ENCODE measurements at places on chromosomes 5 and 9.

DNA sequence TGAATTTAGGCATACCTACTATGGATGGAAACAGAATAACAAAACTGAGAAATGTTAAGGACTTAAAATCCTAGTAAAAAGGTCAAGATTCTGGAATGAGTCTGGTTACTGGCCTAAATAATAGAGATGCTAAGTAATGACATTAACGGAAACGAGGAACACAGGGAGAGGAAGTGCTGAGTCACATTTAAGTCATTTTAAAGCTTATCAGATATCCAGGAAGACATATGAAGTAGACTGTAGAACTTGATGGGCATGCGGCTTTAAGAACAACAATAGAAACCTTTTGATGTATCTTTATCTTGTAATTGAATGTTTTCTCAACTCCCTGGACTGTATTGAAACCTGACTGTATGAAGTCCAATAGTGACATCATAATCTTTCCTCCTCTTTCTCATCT is 1251.4 kb upstream of the CDH6 start:
- DNase-seq, result no peak

DNA sequence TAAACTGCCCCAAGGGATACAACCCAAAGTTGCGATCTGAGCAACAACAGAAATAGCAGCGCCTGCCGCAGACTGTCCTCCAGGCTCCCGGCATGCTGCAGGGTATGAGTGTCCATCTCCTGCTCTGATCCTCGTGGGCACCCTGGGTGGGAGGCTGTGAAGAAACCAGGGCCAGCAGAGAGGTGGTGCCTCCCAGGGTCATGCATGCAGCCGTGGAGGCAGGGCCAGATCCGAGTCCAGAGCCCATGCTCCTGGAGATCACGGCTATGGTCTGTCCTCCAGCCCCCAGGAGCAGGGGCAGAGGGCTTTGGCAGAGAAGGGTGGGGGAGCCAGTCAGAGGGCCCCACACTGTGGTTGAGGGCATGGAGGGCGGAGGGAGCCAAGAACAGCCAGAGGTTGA is 29.0 kb downstream of the HRH2 start:
- no peak for DNase-seq

- no peak for DNase-seq
Measured at GRCh38 chr9:2972475-2972874, 128.6 kb upstream of the PUM3 start.

DNA sequence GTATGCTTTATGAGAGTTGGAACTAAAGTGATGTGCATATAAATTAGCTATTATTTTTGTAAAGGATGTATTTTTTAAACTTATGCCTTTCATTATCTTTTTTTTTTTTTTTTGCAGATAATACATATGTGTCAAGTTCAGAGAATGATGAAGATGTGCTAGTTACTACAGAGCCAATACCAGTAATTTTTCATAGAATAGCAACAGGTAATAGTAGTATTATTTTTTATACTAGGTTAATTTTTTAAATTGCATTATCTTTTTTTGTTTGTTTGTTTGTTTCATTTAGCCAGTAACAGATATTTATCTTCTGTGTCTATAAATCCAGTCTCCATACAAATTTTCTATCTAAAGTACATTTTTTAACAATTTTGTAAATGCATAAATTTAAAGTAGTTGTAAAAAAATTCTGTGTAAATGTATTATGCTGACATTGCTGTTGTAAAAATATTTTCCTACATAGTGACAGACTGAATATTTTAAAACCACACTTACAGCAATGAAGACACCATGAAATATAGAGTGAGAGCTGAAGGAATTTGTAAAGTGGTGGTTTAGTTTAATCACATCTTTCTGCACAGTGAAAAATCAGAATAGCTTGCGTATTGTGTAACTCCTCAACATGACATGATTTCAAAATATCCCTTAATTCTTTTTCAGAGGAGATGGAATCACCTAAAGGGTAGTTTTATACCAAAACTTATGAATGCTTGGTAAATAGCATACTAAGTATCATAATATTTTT is 93.3 kb downstream of the PARP8 start:
- no peak for DNase-seq

DNA sequence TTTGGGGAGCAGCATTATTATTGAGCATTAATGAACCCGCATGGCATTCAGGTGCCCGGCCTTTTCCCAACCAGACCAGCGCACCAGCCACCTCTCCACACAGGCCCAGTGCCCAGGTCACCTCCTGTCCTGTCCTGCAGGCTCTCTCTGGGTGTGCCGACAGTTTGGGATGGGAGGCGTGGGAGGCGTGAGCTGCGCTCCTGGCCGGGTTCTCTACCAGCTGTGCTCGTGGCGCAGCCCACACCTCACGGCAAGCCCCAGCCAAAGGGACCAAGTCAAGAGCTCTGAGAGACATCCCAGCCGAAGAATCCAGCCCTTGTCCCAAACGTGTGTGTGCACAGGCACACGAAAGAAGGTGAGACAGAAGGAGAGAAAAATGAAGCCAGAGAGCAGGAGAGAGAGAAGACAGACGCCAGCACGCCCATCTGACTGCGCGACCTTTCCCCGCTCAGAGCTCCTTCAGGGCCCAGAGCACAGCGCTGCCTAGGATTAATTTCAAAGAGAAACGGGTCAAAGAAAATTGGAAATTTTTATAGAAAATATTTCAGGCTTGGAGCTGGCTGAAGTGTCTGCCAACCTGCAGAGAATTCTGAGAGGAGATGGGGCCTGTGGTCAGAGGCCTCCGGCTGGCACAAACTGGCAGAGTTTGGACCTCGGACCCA is 81.7 kb downstream of the ADAMTS2 start:
- no peak for DNase-seq

GRCh38 chr5:42807722-42808447 is 3.8 kb downstream of the SELENOP start:
- DNase-seq, result no peak

GRCh38 chr9:88645879-88646199 is 110.9 kb downstream of the NXNL2 start:
- no peak for DNase-seq

GRCh38 chr9:97561501-97561900 is 60.0 kb downstream of the TMOD1 start:
- no peak for DNase-seq

GRCh38 chr9:111825468-111826145 is 30.9 kb upstream of the SHOC1 start:
- no peak for DNase-seq

All from NCI-H774 (cell line).